Stimulated activated CD8-positive, alpha-beta memory T cell treated with anti-CD3 and anti-CD28 coated beads, Interleukin-7, amount 100 ng/mL, for 24 hours (primary cell): ENCODE measurements at places on chromosomes 16 and 17.

DNA sequence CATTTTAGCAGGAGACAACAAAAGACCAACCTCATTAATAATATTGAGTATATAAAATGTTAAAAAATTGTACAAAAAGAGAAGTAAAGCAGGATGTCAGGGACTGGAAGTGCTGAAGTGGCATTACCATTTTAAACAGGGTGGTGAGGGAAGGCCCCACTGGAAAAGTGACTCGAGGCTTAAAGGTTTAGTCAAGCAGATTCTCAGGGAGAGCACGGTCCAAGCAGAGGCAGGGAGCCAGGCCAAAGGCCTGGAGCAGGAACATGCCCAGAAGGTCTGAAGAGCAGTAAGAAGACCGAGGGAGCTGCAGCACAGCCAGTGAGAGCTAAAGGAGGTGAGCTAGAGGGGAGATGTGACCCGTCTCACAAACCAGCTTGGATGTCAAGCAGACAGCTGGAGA, 7.6 kb downstream of the XPO6 start:
- DNase-seq: no peak

GRCh38 chr17:49760932-49761558, 2.9 kb downstream of the FAM117A start:
- no peak for DNase-seq

DNA sequence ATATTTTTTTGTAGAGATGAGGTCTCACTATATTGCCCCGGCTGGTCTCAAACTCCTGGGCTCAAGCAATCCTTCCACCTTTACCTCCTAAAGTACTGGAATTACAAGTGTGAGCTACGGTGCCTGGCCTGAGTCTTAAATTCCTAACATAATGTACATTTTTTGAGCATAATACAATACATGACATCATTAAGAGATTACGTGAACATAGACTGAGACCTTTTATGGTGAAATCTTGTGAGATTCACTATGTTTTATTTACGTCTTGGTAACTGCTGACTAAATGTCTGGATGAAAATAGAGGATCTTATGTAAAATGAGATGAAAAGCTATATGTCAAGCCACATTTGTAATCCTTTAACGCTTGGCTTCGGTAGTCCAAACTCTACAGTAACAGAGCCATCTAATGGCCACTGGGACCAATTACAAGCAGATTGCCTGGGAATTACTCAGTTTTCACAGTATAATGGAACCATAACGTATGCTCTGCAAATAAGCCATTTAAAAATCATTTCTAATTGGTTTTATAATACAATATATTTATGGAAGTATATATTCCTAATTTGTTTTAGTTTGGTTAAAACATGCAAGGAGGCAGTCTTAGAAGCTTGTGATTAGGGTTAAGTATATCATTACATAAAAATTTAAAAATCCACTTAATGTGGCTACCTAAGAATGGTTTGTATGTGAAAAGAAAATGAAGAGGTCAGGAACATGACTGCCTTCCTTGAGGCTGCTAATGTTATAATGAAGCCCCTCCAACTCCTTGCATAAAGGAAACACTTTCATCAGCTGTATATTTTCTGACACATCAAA, 8.1 kb upstream of the EFCAB13 start:
- DNase-seq: no peak

- no peak for DNase-seq
These were observed 16.1 kb downstream of the SGCA start for GRCh38 chr17:50181591-50182560.

GRCh38 chr17:40953881-40954280, 12.9 kb downstream of the KRT39 start:
- DNase-seq: no peak

GRCh38 chr16:3785413-3785812, 68.1 kb upstream of the TRAP1 start:
- no peak for DNase-seq

GRCh38 chr17:60803059-60803458, 125.4 kb downstream of the BCAS3 start:
- no peak for DNase-seq

DNA sequence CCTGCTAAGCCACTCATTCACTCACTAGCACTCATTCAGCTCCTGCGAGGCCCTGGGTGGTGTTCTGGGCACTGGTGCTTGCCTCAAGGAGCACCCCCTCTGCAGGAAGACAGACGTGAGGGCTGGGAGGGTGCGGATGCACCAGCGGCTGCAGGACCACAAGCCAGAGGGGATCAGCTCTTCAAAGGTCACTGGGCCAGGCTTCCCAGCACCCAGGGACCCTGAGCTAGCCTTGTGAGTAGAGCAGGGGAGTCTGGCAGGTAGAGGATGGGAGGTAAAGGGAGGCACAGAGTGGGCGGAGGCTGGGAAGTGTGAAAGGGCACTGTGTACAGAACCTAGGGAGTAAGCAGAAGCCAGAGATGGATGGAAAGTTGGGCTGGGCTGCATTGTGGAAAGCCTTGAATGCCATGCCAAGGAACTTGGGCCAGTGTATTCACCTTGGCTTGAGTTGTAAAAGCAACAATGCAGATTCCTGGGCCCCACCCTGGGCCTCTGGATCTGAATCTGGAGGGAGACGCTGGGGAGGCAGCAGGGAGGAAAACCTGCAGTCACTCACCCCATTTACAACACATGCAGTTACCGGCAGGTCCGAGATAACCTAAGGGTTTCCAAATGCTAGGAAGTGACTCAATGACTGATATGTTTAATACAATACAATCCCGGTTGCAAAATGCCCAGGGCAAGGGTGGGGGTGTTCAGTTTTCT, 1.7 kb downstream of the IL4R start:
- no peak for DNase-seq

- no peak for DNase-seq
These were observed 1.3 kb upstream of the TBX4 start for GRCh38 chr17:61450641-61451537.

- no peak for DNase-seq
These were observed 202.8 kb upstream of the CPHXL start for GRCh38 chr16:75929046-75929445.
